ENCODE measurements at places on chromosomes 7 and 10. TPM values are rescaled to one million over a fixed set of nuclear protein-coding genes. Genes with fewer than 3 reads are reported as not detected.

DNA sequence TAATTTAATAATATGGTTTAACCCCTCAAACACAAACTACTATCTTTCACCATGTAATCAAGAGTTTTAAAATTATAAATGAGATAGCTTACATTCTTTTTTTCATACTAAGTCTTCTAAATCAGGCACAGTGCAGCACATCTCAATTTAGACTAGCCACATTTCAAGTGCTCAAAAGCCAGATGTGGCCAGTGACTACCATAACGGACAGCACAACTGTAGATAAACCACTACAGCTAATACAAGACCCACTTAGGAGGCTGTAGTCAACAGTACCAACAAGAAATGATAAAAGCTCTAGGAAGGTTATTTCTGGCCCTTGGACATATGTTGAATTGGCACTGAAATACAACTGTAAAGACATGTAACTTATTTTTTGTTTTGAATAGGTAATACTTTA is 65.3 kb downstream of the JAZF1 start:
- no peaks in the 10 kb centered on the region for H3K27me3 ChIP-seq
- no peaks in the 10 kb centered on the region for H3K36me3 ChIP-seq
- no peak overlapping the region for H3K4me3 ChIP-seq
- no peaks in the 10 kb centered on the region for H3K4me1 ChIP-seq
- DNase-seq, result no peak

GRCh38 chr7:129650056-129650758 is 38.7 kb downstream of the NRF1 start:
- no peaks in the 10 kb centered on the region for H3K27me3 ChIP-seq
- no peak for DNase-seq
- H3K36me3 ChIP-seq, result peaks cover 3% of the 10 kb centered on the region
- H3K27ac ChIP-seq, result no peak overlapping the region
- H3K4me3 ChIP-seq, result no peak overlapping the region

- no peaks in the 10 kb centered on the region for H3K27me3 ChIP-seq
- no peaks in the 10 kb centered on the region for H3K4me1 ChIP-seq
- no peak overlapping the region for H3K4me3 ChIP-seq
- H3K36me3 ChIP-seq, result no peaks in the 10 kb centered on the region
- no peak for DNase-seq
- no peak overlapping the region for H3K27ac ChIP-seq
Observed at GRCh38 chr10:60236869-60237524, 152.7 kb downstream of the ANK3 start.

- no peaks in the 10 kb centered on the region for H3K36me3 ChIP-seq
- H3K27ac ChIP-seq, result no peak overlapping the region
- no peak overlapping the region for H3K4me3 ChIP-seq
- no peaks in the 10 kb centered on the region for H3K27me3 ChIP-seq
- no peak for DNase-seq
- no peaks in the 10 kb centered on the region for H3K4me1 ChIP-seq
Observed at GRCh38 chr10:31906039-31906438, 22.6 kb downstream of the ARHGAP12 start.

DNA sequence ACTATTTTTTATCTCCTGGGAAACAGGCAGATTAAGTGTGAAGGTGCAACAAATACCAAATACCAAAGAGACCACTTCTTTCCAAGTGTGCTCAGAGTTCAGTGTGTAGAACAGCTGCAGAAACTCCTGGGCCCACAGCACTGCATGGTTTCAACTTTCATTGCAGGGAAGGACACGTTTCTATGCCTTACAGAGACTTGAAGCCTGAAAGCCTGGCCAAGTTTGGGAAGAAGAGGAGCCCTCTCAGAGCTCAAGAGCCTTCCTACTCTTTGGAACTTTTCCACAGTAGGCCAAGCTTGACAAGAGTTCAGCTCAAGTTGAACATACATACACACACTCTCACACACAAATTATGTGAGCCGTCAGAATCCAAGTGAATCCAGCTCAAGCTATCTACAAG is 2.5 kb downstream of the HOXA4 start:
- H3K4me1 ChIP-seq, result peaks cover 13% of the 10 kb centered on the region
- H3K4me3 ChIP-seq, result no peak overlapping the region
- peaks cover 88% of the 10 kb centered on the region for H3K27me3 ChIP-seq
- H3K36me3 ChIP-seq, result no peaks in the 10 kb centered on the region
- no peak for DNase-seq
- no peak overlapping the region for H3K27ac ChIP-seq

GRCh38 chr7:120394595-120394994 is 121.6 kb downstream of the KCND2 start:
- no peaks in the 10 kb centered on the region for H3K36me3 ChIP-seq
- H3K4me1 ChIP-seq, result no peaks in the 10 kb centered on the region
- no peak for DNase-seq
- no peak overlapping the region for H3K27ac ChIP-seq
- H3K4me3 ChIP-seq, result no peak overlapping the region
- no peaks in the 10 kb centered on the region for H3K27me3 ChIP-seq

DNA sequence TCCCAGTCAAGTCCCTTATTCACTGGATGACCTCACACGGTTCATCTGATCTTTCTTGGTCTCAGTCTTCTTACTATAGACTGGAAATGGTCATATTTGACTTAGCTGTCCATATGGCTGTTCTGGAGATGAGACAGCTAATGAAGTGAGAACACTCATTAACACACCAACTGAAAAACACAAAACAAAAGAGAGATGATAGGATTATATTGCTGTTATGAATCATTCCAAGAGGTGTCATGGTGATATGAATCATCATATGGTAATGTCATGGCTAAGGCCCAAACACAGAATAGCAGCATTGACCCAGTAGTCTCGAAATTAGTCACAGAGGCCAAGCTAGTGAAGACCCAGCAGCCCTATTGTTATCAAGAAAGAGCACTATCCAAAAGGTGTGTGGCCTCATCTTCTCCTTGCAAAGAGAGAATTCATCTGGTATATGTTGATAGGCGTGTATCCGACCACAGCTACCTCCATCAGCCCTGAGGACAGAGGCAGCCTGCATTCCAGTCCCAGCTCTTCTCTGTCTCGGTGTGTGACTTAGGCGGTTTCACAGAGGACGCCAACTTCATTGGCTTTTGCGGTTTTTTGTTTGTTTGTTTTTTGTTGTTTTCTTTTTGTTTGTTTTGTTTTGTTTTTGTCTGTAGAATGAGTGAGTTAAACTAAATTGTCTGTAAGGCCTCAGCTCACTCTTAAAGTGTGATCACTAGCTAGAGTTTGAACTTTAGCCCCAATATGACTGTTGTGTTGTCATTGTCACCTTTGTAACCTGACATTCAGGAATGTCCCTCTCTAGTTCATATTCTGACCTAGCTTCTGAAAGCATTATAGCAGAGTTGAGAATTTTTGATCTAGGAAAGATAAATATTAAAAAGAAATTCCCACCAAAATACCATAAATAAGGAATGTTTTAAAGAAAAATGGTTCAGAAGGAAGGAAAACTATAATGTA is 97.4 kb upstream of the PDCD4 start:
- H3K27ac ChIP-seq, result peak overlapping the region; percentile 97
- H3K4me1 ChIP-seq, result peaks cover 33% of the 10 kb centered on the region
- no peaks in the 10 kb centered on the region for H3K36me3 ChIP-seq
- H3K4me3 ChIP-seq, result no peak overlapping the region
- peak; percentile 56 for DNase-seq
- no peaks in the 10 kb centered on the region for H3K27me3 ChIP-seq

DNA sequence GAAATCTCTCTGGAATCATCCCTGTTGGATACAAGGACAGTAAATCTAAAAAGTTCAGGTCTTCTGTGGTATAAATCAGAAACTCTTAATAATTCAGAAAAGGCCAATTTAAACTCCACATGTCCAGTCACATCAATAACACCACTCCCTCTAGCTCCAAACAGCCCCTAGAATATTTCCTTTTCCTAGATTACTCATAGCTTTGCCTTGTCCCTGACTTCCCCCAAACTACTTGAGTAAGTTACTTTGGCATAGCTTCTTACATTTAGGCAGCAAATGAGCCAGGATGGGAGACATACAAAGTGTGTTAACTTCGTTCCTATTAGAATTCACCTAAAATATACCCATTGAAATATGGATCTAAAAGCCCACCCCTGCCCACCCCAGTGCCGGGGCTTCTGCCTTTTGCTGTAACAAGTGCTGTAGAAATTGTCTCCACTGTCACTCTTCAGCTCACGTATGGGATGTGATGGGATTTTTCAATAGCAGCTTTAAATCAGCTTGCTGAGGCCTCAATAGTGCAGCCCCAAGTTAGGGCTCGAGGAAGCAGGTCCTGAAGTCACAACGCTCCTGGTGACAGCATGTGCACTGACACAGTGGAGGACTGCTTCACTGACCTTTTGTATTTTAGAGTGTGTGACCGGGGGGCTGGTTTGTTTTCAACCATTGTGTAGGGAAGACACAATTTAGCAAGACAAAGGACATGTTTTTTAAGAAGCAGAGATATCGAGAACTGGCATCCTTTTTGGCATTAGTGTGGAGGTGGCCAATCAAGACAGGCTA is 218.2 kb upstream of the KMT2E start:
- no peaks in the 10 kb centered on the region for H3K36me3 ChIP-seq
- H3K4me3 ChIP-seq, result no peak overlapping the region
- no peak for DNase-seq
- H3K27me3 ChIP-seq, result no peaks in the 10 kb centered on the region
- no peaks in the 10 kb centered on the region for H3K4me1 ChIP-seq

- peak overlapping the region; percentile 31 for H3K27ac ChIP-seq
- H3K4me1 ChIP-seq, result no peaks in the 10 kb centered on the region
- H3K4me3 ChIP-seq, result no peak overlapping the region
- no peak for DNase-seq
- no peaks in the 10 kb centered on the region for H3K36me3 ChIP-seq
Observed at GRCh38 chr7:78074713-78075112, 276.1 kb downstream of the PHTF2 start.

DNA sequence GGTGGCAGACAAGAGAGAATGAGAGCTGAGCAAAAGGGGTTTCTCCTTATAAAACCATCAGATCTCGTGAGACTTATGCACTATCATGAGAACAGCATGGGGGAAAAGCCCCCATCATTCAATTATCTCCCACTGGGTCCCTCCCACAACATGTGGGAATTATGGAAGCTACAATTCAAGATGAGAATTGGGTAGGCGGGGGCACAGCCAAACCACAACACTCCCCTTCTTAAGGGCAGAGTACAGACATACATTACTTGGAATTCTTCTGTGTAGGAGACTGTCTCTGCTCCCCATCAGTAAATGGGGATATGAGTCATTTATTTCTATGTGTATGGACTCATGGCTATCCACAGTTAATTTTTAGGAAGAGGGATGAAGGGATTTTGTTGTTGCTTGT is 31.2 kb downstream of the FAM171A1 start:
- no peaks in the 10 kb centered on the region for H3K36me3 ChIP-seq
- H3K27ac ChIP-seq, result no peak overlapping the region
- H3K27me3 ChIP-seq, result no peaks in the 10 kb centered on the region

DNA sequence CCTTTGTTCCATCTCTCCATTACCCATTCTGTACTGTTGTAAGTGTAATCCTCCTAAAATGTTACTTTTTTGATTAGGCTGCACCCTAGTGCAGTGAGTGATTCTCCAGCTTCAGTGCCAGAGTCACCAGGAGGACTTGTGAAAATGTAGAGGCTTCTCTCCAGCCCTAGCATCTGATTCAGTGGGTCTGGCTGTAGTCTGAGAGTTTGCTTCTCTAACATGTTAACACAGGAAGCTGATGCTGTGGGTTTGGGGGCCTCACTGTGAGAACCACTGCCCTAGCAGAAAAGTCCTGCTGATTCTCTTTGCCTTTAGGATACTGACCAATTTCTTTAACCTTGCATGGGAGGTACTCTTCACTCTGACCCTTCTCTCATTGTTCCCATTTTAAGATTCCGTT is 24.4 kb downstream of the CSGALNACT2 start:
- H3K4me3 ChIP-seq, result no peak overlapping the region
- no peaks in the 10 kb centered on the region for H3K4me1 ChIP-seq
- no peak overlapping the region for H3K27ac ChIP-seq

DNA sequence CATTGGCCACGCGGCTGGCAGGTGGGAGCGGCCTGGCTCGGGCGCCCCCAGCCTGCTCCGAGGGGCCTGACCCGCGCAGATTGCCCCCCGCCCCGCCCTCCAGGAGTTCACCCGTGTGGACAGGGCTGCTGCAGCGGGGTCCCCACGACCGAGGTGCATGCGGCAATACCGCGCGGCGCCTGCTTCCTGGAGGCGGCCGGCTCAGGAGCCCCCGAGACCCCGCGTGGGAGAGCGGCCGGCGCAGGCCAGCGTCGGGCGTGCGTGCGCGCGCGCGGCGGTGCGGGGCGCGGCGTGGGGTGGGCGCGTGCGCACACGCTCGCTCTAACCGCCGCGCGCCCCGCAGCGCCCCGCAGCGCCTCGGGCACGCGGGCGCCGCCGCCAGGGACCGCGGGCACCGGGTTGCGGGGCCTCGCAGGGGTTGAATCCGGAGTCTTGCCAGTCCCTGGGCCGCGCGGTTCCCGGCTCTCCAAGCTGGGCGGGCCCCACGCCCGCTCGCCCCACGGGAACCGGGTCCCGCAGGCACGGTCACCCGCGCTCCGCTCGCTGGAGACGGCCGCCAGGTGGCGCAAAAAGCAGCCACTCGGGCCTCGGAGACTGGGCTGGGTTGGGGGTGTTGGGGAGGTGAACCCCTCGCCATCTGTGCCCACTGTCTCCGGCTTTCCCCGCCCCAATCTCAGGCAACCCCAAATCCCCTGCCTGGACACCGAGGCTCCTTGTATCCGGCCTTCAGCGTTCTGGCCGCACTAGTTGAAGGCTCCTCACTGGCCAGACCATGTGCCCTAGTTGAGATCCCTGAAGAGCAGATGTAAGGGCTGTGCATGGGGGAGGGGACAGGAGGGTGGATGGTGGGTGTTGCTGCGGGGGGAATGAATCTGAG is 1.3 kb upstream of the ACHE start:
- H3K27me3 ChIP-seq, result peaks cover 14% of the 10 kb centered on the region
- no peaks in the 10 kb centered on the region for H3K36me3 ChIP-seq
- H3K4me3 ChIP-seq, result peak overlapping the region; percentile 45
- peak; percentile 77 for DNase-seq
- peaks cover 15% of the 10 kb centered on the region for H3K4me1 ChIP-seq
- H3K27ac ChIP-seq, result peak overlapping the region; percentile 33

DNA sequence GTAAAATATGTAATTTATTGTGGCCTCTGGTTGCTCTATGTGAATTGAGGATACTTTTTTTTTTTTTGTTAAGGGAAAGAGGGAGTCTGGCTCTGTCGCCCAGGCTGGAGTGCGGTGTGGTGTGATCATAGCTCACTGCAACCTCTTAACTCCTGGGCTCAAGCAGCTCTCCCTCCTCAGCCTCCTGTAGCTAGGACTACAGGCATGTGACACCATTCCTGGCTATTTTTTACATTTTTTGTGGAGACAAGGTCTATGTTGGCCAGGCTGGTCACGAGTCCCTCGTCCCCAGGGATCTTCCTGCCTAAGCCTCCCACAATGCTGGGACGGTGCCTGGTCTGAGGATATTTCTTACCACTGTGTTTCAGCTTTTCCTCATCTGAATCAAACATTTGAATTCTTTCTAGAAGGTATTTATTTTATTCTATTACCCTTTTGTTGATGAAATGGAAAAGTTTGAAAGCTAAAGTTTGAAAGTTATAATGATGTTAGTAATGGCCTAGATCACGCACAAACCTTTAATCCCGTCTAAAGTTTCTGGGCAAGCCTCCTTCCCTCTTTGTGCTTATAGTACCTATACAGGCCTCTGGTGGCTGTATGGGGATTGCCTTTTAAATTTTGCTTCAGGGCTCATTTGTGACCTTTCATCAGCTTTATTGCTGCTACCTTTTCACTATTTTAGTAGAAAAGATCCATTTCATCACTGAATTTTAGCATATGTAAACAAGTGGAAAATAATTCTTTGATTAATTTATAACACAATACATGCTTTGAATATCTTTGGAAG is 2.0 kb downstream of the IFRD1 start:
- DNase-seq, result peak; percentile 62
- H3K27ac ChIP-seq, result peak overlapping the region; percentile 97
- H3K27me3 ChIP-seq, result no peaks in the 10 kb centered on the region
- peak overlapping the region; percentile 30 for H3K4me3 ChIP-seq

INSYN2A gene
- 0.97 TPM for total RNA-seq

NPVF gene
- total RNA-seq, result not detected

ADCYAP1R1 gene
- total RNA-seq, result 0.10 TPM

NEUROG3 gene
- not detected for total RNA-seq

PNLIP gene
- 0.13 TPM for total RNA-seq
